ENCODE measurements at places on chromosomes 2 and 18.
A peak's percentile ranks its signal among the peaks of the same experiment; 100 is the strongest.

DNA sequence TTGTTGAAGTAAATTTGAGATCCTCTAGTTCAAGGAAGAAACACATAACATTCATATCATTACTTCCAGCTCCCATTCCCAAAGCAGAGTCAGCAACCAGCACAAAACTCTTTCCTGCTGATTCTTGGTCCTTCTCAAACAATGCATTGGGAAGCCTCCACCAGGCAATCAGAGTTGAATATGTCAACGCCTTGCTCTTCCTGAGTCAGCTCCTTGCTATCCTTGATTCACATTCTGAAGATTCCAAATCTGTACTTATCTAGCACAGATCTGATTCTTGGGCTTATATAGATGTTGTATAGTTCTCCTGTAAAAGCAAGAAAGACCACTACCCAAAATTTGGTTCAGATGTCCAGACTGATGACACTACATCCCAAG, 29.6 kb downstream of the CFAP210 start:
- no peak overlapping the region for H3K27ac ChIP-seq
- H3K27me3 ChIP-seq, result no peaks in the 10 kb centered on the region
- H3K36me3 ChIP-seq, result no peaks in the 10 kb centered on the region
- no peaks in the 10 kb centered on the region for H3K4me1 ChIP-seq
- DNase-seq, result no peak
- H3K4me3 ChIP-seq, result no peak overlapping the region

GRCh38 chr2:24438106-24438505, 52.9 kb upstream of the NCOA1 start:
- no peak overlapping the region for H3K27ac ChIP-seq
- DNase-seq, result no peak
- H3K27me3 ChIP-seq, result no peaks in the 10 kb centered on the region
- peaks cover 27% of the 10 kb centered on the region for H3K4me1 ChIP-seq

- H3K36me3 ChIP-seq, result no peaks in the 10 kb centered on the region
- no peak overlapping the region for H3K4me3 ChIP-seq
- H3K27me3 ChIP-seq, result no peaks in the 10 kb centered on the region
- no peak for DNase-seq
- H3K27ac ChIP-seq, result no peak overlapping the region
Measured at GRCh38 chr2:58466804-58467203, 225.7 kb upstream of the FANCL start.

- H3K36me3 ChIP-seq, result peaks cover 100% of the 10 kb centered on the region
- H3K27ac ChIP-seq, result no peak overlapping the region
Measured at GRCh38 chr2:3470166-3470651, 49.1 kb downstream of the ADI1 start.

DNA sequence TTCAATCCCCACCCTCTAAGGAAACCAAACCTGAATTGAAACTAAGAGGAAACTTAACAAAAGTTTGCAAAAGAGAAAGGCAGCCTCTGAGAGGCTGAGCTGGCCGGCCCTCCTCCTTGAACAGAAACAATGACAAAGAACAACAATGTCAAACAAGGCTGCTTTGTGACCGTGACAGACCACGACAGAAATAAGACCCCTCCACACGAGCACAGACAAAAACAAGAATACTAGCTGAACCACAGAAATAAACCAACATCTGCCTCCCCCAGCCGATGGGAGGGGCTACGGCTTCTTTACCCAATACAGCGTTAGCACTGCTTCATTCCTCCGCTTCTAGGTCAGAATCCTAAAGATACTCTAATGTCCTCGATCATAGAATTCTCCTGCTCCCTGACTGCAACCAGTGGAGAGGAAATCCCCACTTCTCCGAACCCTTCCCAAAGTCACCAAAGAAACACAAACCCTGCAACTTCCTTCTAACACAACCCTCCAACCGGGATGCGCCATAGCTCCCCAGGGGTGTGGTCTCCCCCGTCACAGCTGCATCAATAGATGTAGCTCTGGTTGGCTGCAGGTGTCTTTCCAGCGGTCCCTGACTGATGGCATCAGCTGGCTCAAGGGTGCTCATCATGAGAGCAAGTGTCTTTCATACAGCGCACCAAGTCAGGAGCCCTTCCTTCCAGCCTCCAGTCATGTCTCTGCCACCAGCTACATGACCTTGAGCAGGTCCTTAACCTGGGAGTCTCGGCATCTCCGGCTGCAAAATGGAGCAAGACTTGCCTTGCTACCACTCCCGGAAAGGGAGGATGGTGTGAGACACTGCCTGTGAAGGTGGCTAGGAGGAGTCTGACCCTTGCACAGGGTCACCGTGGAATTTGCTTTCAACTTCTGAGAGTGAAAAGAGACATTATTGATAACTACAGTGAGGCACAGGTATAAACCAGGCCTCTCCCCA, 198.6 kb downstream of the HAUS1 start:
- no peaks in the 10 kb centered on the region for H3K4me1 ChIP-seq
- no peaks in the 10 kb centered on the region for H3K27me3 ChIP-seq
- no peak overlapping the region for H3K27ac ChIP-seq

- DNase-seq, result no peak
- no peaks in the 10 kb centered on the region for H3K4me1 ChIP-seq
- H3K36me3 ChIP-seq, result no peaks in the 10 kb centered on the region
- H3K4me3 ChIP-seq, result no peak overlapping the region
- H3K27ac ChIP-seq, result peak overlapping the region; percentile 90
Measured at GRCh38 chr2:127103243-127104165, 3.5 kb downstream of the BIN1 start.

DNA sequence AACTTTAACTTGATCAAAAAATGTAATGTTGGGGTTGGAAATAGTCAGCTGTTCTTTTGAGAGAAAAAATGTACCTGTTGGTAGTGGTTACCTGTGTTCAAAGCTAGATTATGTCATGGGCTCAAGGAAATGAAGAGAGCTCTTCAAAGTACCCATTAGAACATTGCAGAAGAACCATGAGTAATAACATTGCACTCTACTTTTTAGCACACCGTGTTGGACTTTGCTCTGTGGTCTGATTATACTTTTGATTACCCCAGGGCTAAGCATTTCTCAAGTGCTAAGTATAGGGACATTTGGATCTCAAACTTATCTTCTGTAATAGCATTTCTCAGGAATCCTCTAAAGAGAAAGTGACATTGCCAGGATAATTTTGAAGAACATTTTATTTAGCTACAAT, 1122.8 kb upstream of the CELF4 start:
- no peak overlapping the region for H3K4me3 ChIP-seq
- no peak for DNase-seq
- no peaks in the 10 kb centered on the region for H3K36me3 ChIP-seq
- no peak overlapping the region for H3K27ac ChIP-seq

DNA sequence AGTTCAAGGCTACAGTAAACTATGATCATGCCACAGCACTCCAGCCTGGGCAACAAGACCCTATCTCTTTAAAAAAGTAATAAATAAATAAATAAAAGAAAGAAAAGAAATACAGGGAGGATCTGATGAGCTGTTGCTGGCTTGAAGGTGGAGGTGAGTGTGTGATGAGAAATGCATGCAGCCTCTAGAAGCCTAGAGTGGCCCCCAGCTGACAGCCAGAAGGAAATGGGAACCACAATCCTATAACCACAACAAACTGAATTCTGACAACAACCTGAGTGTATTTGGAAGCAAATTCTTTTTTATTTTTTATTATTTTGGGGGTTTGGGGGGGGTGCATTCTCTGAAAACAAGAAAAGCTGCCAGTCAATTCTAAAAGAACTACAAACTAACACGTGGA, 14.6 kb downstream of the NOL10 start:
- DNase-seq, result no peak
- peaks cover 84% of the 10 kb centered on the region for H3K36me3 ChIP-seq
- no peak overlapping the region for H3K27ac ChIP-seq
- no peaks in the 10 kb centered on the region for H3K27me3 ChIP-seq
- no peaks in the 10 kb centered on the region for H3K4me1 ChIP-seq
- H3K4me3 ChIP-seq, result no peak overlapping the region

GRCh38 chr2:158499383-158499782, 42.6 kb downstream of the PKP4 start:
- no peak overlapping the region for H3K4me3 ChIP-seq
- H3K4me1 ChIP-seq, result peaks cover 3% of the 10 kb centered on the region
- H3K27me3 ChIP-seq, result no peaks in the 10 kb centered on the region
- H3K36me3 ChIP-seq, result no peaks in the 10 kb centered on the region
- DNase-seq, result no peak
